ENCODE measurements at places on chromosomes 5 and 9. TPM values are rescaled to one million over a fixed set of nuclear protein-coding genes. Genes with fewer than 3 reads are reported as not detected.

DNA sequence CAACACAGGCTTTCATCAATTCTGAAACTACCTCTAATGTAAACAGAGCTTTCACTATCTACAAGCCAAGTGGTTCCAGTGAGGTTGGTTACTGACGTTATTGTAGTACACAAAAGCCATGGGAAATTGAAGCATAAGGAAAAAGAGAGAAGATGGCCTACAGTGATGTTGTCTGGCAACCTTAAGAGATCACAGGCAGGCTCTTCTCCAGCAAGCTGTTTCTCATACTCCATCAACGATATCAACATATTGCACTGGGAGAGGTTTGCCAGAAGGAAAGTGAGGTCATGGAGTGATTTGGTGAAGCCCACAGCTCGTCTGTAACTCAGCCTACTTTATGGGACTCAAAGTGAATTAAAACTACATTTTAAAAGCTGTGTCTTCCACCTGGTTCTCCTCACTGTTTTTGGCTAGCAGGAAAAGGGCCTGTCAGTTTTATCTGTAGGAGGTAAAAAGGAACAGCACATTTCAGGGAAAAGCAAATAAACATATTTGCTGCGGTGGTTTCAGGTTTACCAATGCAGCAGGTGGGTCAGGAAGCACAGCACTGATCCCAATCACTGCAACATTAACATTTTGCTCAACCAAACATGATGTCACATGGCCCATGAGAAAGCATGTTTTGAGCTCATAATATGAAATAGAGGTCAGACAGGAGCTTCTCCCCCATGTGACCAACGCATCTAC lies 72.9 kb downstream of the ARSB start:
- H3K36me3 ChIP-seq: no peaks in the 10 kb centered on the region
- DNase-seq: no peak
- no peak overlapping the region for H3K27ac ChIP-seq

DNA sequence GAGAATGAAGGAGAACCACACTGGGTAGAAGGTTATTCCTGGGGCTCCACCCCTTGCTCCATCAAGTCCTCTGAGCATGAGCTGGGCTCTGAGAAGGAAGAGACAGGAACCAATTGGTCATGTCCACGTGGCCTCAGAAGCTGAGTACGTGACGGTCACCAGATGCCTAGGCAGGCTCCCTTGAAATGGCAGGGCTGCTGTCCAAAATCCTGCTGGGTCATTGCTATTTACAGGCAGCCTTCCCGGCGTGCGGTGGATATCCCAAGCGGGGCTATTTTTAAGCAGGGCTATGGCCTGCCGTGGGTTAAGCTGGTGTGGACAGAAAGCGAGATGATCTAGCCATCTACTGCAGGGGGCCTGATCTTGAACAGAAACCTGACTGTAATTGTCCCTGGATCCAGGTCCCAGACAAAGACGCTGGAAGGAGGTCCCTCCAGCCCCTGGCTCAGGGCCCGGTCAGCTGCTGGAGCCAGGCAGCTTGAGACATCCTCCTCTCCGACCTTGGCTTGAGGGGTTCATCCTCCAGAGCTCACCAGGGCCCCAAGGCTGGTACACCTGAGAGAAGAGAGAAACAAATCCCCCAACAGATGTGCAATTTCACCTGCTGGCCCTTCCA lies 550 bp upstream of the CKMT2 start:
- peak overlapping the region; percentile 98 for H3K27ac ChIP-seq
- peak; percentile 94 for DNase-seq
- H3K4me3 ChIP-seq: peak overlapping the region; percentile 78
- H3K36me3 ChIP-seq: no peaks in the 10 kb centered on the region
- no peaks in the 10 kb centered on the region for H3K27me3 ChIP-seq

GRCh38 chr9:34123682-34124081 lies 2.8 kb downstream of the DCAF12 start:
- DNase-seq: no peak
- peak overlapping the region; percentile 47 for H3K27ac ChIP-seq
- H3K4me3 ChIP-seq: peak overlapping the region; percentile 83
- H3K27me3 ChIP-seq: no peaks in the 10 kb centered on the region
- H3K36me3 ChIP-seq: peaks cover 39% of the 10 kb centered on the region

DNA sequence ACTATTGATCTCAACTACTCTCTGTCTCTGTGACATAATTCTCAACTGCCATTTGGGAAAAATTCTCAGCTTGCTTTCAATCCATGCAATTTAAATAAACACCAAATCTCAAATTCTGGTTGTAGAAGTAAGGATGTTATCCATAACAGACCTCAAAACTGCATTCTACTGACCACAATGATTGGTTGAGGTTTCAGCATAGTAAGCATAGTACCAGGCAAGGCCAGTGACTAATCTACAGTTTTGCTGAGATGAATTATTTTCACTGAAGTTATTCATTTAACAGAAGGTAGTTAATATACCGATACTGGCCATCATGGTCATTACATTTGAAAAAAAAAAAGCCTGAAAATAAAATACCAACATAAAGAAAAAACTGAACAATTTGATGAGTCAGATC lies 488.0 kb upstream of the CDH18 start:
- H3K4me3 ChIP-seq: no peak overlapping the region
- H3K27me3 ChIP-seq: no peaks in the 10 kb centered on the region
- H3K36me3 ChIP-seq: no peaks in the 10 kb centered on the region
- H3K4me1 ChIP-seq: no peaks in the 10 kb centered on the region

GRCh38 chr5:9187614-9188013 lies 358.3 kb downstream of the SEMA5A start:
- no peak for DNase-seq
- no peak overlapping the region for H3K27ac ChIP-seq
- no peaks in the 10 kb centered on the region for H3K4me1 ChIP-seq
- no peaks in the 10 kb centered on the region for H3K27me3 ChIP-seq
- no peaks in the 10 kb centered on the region for H3K36me3 ChIP-seq

- H3K36me3 ChIP-seq: no peaks in the 10 kb centered on the region
- H3K27me3 ChIP-seq: peaks cover 83% of the 10 kb centered on the region
- H3K4me3 ChIP-seq: no peak overlapping the region
- DNase-seq: no peak
- no peaks in the 10 kb centered on the region for H3K4me1 ChIP-seq
These were observed 17.0 kb downstream of the LHX3 start for GRCh38 chr9:136187683-136188586.

DNA sequence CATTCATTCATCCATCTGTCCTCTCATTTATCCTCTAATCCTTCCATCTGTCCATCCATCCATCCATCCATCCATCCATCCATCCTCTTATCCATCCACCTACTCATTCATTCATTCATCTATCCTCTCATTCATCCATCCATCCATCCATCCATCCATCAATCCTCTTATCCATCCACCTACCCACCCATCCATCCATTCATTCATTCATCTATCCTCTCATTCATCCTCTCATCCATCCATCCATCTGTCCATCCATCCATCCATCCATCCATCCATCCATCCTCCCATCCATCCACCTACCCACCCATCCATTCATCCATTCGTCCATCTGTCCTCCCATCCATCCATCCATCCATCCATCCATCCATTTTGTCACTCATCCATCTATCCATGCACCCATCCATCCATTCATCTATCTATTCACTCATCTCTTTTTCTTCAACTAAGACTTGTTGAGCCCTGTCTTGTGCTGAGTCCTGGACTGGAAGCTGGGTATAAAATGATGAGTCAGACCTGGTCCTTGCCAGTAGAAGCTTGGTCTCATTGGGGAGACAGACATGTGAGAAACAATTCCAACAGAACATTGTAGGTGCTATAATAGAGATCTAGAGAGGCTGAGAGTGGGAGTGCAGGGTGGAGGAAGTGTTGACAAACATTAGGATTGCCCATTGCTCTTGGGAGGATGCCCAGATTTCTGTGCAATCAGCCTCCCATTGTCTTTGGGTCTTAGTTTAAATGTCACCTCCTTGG lies 55.0 kb upstream of the IER5L start:
- H3K27ac ChIP-seq: no peak overlapping the region
- no peak for DNase-seq
- H3K4me1 ChIP-seq: no peaks in the 10 kb centered on the region
- H3K27me3 ChIP-seq: no peaks in the 10 kb centered on the region

DNA sequence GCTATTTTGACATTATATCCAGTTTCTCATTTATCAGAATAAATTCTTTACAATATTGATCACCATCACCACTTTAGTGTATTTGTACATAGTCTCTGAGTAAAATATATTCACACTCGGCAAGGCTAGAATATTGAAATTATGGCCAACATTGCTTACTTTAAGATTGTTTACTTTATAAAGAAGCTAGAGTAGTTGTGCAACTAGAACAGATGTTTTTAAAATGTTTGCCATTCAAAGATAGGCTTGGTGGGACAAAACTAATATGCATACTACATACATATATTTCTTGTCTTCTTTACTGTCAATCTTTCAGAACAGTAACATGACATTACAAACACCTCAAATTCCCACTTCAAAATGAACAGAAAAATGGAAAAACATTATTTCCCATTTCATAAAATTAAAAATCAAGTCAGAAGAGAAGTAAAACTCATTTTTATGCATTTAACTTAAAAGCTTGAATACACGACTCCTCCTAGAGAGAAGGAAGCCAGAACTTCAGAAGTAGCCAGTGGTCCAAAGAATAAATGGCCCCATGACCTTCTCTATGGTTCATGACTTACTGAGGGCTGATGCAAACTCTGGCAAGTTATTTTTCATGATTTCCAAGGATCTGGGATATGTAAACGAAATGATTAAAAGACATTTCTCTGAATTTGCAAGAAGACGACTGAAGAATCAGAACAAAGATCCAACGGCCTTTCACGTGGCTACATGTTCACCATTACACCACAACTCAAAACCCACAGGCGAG lies 14.1 kb downstream of the MTX3 start:
- H3K36me3 ChIP-seq: peaks cover 62% of the 10 kb centered on the region
- no peaks in the 10 kb centered on the region for H3K27me3 ChIP-seq
- DNase-seq: no peak
- no peaks in the 10 kb centered on the region for H3K4me1 ChIP-seq

GRCh38 chr5:31119938-31120641 lies 73.4 kb upstream of the CDH6 start:
- H3K27ac ChIP-seq: no peak overlapping the region
- H3K27me3 ChIP-seq: no peaks in the 10 kb centered on the region
- no peak overlapping the region for H3K4me3 ChIP-seq
- no peaks in the 10 kb centered on the region for H3K36me3 ChIP-seq
- DNase-seq: no peak

DNA sequence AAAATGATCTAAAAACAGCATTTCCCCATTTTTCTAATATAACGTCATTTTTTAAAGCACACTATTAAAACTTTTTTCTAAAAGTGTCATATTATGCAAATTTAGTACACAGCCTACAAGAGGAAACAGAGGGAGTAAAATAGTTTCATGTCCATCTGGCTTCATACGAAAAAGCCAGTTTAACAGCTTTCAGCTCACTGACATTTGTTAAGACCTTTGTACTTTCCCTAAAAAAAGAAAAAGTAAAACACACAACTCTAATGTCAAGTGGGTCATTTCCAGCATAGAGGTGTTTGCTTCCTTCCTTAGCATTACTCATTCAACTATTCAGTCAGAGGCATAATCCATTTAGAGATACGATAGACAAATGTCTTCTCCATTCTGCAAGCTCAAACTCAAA lies 49.4 kb downstream of the ABHD17B start:
- H3K36me3 ChIP-seq: peaks cover 15% of the 10 kb centered on the region
- H3K4me3 ChIP-seq: no peak overlapping the region
- no peaks in the 10 kb centered on the region for H3K27me3 ChIP-seq
- no peak overlapping the region for H3K27ac ChIP-seq

DNA sequence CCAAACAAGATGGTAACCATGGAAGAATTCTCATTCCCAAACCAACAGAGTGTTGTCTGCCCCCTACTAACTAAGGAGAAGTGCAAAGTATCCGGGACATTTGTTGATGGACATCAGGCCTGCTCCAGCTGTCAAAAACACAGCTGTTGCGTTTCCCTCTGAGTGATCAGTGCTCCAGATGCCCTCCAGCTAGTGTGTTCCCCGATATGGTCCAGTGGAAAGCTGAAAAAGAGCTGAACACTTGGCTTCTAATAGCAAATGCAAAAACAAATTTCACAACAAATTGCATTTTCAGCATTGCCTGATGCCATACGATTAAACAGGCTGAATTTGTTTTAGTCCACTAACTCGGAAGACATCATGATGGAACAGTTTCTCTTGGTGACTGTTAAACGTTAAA lies 1398.7 kb downstream of the PTPRD start:
- H3K36me3 ChIP-seq: no peaks in the 10 kb centered on the region
- no peaks in the 10 kb centered on the region for H3K27me3 ChIP-seq
- no peak overlapping the region for H3K4me3 ChIP-seq
- no peak overlapping the region for H3K27ac ChIP-seq

GRCh38 chr9:101639311-101639710 lies 44.5 kb upstream of the PPP3R2 start:
- H3K4me1 ChIP-seq: no peaks in the 10 kb centered on the region
- H3K27me3 ChIP-seq: no peaks in the 10 kb centered on the region
- H3K36me3 ChIP-seq: no peaks in the 10 kb centered on the region
- no peak for DNase-seq
- no peak overlapping the region for H3K4me3 ChIP-seq

- H3K27me3 ChIP-seq: no peaks in the 10 kb centered on the region
- H3K27ac ChIP-seq: no peak overlapping the region
- no peaks in the 10 kb centered on the region for H3K36me3 ChIP-seq
- DNase-seq: no peak
These were observed 48.6 kb upstream of the ADCY2 start for GRCh38 chr5:7347377-7347776.

- H3K4me3 ChIP-seq: no peak overlapping the region
- DNase-seq: no peak
- H3K4me1 ChIP-seq: peaks cover 32% of the 10 kb centered on the region
- no peak overlapping the region for H3K27ac ChIP-seq
- no peaks in the 10 kb centered on the region for H3K27me3 ChIP-seq
These were observed 32.0 kb downstream of the SAR1B start for GRCh38 chr5:134600600-134600999.

DNA sequence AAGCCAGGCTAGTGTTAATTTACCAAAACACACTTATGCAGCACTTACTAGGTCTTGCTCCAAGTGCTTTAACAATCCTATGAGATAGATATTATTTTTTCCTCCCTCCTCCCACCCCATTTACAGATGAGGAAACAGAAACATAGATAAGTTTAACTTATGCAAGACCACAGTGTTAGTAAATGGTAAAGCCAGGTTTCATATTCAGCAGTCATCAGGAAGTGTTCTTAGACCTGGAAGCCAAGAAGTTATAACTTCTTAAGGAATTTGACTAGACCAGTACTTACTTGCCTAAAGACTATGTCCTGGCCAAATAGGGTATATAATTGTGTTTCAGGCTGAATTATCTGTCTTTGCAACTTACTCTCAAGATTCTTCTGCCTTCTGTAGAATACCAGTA lies 15.9 kb downstream of the ABHD17B start:
- H3K36me3 ChIP-seq: no peaks in the 10 kb centered on the region
- peaks cover 65% of the 10 kb centered on the region for H3K4me1 ChIP-seq
- H3K27me3 ChIP-seq: no peaks in the 10 kb centered on the region
- no peak overlapping the region for H3K27ac ChIP-seq
- DNase-seq: no peak
- no peak overlapping the region for H3K4me3 ChIP-seq

The SLCO4C1 gene
- 0.03 TPM for polyA plus RNA-seq

The RBM27 gene
- 5.7 TPM for polyA plus RNA-seq

The FOXD4L4 gene
- polyA plus RNA-seq: 0.03 TPM

The NEUROG1 gene
- polyA plus RNA-seq: not detected

The GABRB2 gene
- polyA plus RNA-seq: 0.06 TPM

The PNPLA7 gene
- polyA plus RNA-seq: 1.2 TPM

The CDH10 gene
- polyA plus RNA-seq: not detected

The ORM2 gene
- 0.68 TPM for polyA plus RNA-seq

The FRRS1L gene
- polyA plus RNA-seq: 0.01 TPM

Measured in psoas muscle (tissue), 8 donors.